ENCODE measurements at places on chromosomes 4 and X. TPM values are rescaled to one million over a fixed set of nuclear protein-coding genes. Genes with fewer than 3 reads are reported as not detected.
A peak's percentile ranks its signal among the peaks of the same experiment; 100 is the strongest.

- DNase-seq, result peak; percentile 39
These were observed 16.4 kb downstream of the FAT4 start for GRCh38 chr4:125331116-125331515.

GRCh38 chr4:100461807-100462605 is 55.8 kb downstream of the EMCN start:
- peak; percentile 18 for DNase-seq

Gene ETDB
- total RNA-seq, result not detected

Gene FAM9C
- total RNA-seq, result not detected

GRCh38 chr4:20194123-20195013 is 57.3 kb upstream of the SLIT2 start:
- peak; percentile 83 for DNase-seq

DNA sequence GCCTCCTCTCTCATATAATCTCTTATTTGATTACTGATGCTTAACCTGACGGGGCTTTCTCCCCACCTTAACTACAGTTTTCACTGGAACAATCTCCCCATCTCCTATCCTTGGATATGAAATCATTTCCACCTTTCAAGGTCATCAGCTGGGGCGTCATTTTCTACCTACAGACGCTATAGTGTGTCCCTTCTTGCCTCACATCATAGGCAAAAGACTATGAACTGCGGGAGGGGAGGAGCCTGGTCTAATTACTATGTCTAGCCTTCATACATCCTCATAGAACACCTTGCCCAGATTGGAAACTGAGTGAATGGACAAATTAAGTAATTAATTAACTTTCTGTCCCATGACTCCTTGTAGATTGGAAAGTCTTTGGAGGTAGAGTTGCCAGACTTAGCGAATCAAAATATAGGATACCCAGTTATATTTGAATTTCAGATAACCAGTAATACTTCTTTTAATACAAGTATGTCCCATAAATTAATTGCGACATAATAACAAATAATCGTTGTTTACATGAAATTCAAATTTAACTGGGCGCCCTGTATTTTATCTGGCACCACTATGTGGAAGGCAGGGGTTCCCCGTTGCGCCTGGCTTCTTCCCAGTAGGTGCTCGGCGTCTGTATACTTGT is 752 bp upstream of the ATP6AP2 start:
- DNase-seq, result no peak

DNA sequence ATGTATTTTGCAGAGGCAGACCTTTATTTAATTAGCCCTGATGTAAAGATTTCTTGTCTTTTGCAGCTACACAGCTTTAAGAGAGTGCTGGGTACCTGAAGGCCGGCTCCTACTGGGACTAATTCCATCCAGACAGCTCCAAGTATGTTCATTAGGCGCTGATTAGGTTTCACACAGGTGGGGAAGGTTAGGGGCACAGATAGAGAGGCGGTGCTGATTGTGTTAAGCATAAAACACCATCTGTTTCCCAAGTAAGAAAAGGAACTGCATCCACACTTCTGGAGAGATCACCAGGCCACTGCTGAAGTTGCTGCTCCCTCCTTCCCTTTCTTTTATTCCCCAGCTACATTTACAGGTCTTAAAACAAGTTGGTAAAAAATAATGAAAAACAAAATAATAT is 349.5 kb downstream of the ZIC3 start:
- no peak for DNase-seq

GRCh38 chrX:2928191-2928582 is 952 bp downstream of the ARSD start:
- peak; percentile 7 for DNase-seq

- no peak for DNase-seq
These were observed 19.7 kb downstream of the HTRA3 start for GRCh38 chr4:8289151-8289750.

DNA sequence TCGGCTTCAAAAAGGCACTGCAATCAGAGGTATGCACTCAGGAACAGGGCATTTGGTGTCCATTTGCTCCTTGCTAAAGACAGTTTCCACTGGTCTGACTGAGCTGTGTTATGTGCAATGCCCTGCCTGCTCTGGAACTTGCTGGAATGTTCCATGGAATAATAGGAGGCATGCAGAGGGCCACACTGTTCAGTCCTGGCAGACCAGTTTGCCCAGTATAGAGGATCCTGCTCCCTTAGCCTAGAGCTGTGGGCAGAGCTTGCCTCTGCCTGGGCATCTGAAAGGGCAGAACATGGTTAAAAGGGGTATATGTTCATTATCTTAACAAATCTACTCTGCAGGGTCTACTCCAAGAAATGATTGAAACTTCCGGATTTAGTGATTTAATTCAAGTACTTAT is 27.8 kb upstream of the CD99L2 start:
- no peak for DNase-seq

GRCh38 chr4:55635741-55636655 is at the start of gene NMU:
Gene NMU, minus strand, starts transcription at chr4:55636298. Its CDS starts 106 bp downstream, at chr4:55636192.
- no peak for DNase-seq

Gene CT47B1
- total RNA-seq, result not detected

Gene PAGE2
- not detected for total RNA-seq

Gene BCORL1
- 9.4 TPM for total RNA-seq

Data from renal cortical epithelial cell (primary cell).